ENCODE measurements at places on chromosomes 7 and 10. TPM values are rescaled to one million over a fixed set of nuclear protein-coding genes. Genes with fewer than 3 reads are reported as not detected.

DNA sequence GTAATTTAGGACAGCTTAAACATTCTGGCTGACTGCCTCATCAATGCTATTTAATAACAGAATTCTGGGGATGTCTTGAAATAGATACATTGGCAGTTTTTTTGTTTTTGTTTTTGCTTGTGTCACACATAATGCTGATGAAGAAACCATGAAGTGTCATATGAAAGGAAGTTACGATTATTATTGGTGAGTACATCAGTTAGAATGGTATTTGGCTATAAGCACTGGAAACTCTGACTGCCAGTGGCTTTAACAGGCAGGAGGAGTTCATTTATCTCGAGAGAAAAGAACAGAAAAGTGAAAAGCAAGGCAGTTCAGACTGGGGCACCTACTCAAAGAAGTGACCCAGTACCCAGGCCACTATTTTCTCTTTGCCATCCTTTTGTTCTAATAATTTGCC lies 18.1 kb downstream of the LSM8 start:
- no peak for DNase-seq

Gene HIBADH
- total RNA-seq, result 74.8 TPM

- no peak for DNase-seq
Observed at GRCh38 chr10:89978081-89978480, 276.7 kb downstream of the KIF20B start.

Gene HOXA4
- 0.72 TPM for total RNA-seq

- DNase-seq, result no peak
Observed at GRCh38 chr7:137986252-137987017, 15.5 kb downstream of the CREB3L2 start.

DNA sequence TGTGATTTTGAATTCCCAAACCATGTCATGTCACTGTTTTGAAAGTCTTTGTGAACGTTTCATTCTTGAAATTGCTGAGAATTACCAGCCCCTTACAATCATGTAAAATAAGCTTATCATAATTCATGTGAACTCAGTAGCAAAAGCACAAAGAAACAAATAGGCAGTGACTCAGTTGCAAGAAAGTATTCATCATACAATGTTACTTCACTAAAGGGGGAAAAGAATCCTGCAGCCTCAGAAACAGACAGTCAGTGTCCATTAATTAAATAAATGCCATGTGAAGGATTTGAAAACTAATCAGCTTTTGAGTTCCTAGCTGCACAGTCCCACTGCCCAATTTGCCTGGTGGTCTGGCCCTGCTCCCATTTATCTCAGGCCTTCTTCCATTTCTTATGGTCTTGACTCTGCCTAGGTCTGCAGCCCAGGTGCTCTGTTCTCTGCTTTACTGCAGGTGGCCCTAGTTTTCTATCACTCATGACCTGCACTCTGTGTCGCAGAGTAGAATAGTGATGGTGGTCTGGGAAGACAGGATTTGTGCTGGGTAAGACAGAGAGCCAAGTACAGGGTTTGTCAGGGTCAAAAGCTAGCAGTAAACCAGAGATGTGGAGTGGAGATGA lies 99.7 kb downstream of the PLCE1 start:
- DNase-seq, result peak; percentile 62

GRCh38 chr10:117970962-117971361 lies 75.8 kb downstream of the RAB11FIP2 start:
- no peak for DNase-seq

GRCh38 chr10:62814756-62815380 lies 1.3 kb downstream of the EGR2 start:
- DNase-seq, result peak; percentile 84

DNA sequence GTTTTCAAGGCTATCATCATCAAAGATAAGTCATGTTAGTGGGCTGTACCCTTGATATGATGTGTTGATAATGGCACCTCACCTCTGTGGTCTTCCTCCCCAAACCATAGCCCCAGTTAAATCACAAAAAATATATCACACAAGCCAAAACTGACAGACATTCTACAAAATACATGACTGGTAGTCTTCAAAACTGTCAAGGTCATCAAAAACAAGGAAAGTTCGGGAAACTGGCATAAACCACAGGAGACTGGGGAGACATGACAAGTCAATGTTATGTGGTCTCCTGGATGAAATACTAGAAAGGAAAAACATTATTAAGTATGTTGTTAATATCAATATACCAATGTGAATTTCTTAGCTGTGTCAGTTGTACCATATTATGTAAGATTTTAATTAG lies 279.5 kb upstream of the FZD1 start:
- no peak for DNase-seq

GRCh38 chr7:151819866-151820265 lies 57.0 kb downstream of the PRKAG2 start:
- no peak for DNase-seq

Gene NUTM2E
- total RNA-seq, result not detected

DNA sequence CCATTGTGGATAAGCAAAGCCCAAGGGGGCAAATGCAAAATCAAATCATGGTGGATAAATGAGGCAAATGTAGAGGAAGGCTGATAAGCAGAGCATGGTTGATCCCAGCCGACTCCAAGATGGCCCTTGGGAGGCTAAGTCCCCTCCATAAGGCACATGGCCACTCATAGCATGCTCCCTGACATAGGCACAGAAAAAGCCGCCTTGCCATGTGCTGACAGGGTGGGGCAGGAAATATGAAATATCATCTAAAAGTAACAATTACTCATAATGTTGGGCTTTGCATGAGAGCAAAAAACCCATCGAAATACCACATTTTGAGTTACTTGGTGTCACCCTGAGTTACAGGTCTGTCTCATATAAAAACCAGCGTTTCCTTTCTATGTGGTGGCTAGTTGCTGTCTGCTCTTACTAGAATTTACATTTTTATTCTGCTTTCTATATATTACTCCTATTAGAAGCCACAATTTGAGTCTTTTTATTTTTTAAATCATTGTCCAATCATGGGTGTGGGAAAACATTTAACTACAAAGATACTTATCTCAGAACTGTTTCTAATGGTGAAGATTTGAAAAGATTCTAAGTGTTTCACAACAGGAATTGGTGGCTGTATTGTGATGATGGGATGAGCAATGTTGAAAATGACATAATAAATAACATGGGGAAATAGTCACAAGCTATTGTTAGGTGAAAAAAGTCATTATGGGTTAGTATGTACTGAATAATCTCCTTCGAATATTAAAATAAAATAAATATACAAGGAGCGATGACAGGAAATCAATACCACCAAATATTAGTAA lies 102.7 kb downstream of the CUBN start:
- peak; percentile 46 for DNase-seq

GRCh38 chr10:21171936-21172541 lies 274.9 kb upstream of the NEBL start:
- DNase-seq, result no peak

Gene PRPS1L1
- not detected for total RNA-seq

DNA sequence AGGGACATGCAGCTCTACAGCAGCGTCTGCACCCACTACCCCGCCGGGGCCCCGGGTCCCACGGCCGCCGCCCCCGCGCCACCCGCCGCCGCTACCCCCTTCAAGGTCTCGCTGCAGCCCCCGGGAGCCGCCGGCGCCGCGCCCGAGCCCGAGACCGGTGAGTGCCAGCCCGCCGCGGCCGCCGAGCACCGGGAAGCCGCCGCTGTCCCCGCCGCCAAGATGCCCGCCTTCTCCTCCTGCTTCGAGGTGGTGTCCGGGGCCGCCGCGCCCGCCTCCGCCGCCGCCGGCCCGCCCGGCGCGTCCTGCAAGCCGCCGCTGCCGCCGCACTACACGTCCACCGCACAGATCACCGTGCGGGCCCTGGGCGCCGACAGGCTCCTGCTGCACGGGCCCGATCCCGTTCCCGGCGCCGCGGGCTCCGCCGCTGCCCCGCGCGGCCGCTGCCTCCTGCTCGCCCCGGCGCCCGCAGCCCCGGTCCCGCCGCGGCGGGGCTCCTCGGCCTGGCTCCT lies 631 bp downstream of the OTUD1 start:
- peak; percentile 90 for DNase-seq

DNA sequence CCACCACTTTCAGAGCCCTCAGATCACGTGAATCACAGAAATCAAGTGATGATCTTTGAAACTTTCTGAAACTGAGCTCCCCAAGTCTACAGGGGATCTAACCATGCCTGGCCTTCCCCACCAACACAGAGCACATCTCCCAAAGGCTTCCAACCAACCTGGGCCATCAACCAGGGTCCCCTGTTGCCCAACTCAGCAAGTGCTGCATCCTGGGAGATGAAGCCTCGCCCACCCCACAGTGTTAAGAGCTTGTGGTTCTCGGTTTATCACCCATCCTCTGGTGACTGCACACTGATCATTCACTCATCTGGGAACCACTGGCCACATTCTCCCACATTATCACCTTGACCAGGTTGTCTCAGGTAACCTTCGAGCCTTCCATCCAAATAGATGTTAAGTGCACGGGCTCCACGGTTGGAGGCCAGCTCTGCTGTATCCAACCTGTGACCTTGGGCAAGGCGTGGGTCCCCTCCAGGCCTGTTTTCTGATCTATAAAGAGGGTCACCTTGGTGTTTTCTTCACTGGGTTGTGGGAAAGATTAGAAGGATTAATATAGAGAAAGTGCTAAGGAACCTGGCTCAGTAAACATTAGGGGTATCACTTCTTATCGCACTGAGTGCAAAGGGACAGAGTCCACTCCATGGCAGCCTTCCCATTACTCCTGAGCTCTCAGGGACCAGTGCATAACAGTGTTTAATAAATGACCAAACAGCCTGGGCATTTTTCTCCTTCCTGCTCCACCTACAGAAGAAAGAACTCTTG lies 3.6 kb downstream of the ZNF488 start:
- no peak for DNase-seq

Gene GJD4
- under 0.01 TPM for total RNA-seq

Gene FZD8
- total RNA-seq, result 15.2 TPM

Gene FAM237B
- total RNA-seq, result not detected

Gene HTRA1
- 413 TPM for total RNA-seq

Gene TRPV5
- not detected for total RNA-seq

- DNase-seq, result no peak
Observed at GRCh38 chr7:35649711-35650110, 45.2 kb downstream of the HERPUD2 start.

Gene SFTPA1
- not detected for total RNA-seq

Gene IL15RA
- total RNA-seq, result 1.2 TPM

- no peak for DNase-seq
Observed at GRCh38 chr10:24382979-24383663, 174.2 kb downstream of the KIAA1217 start.

GRCh38 chr10:71087622-71088021 lies 124.7 kb upstream of the UNC5B start:
- DNase-seq, result peak; percentile 49

DNA sequence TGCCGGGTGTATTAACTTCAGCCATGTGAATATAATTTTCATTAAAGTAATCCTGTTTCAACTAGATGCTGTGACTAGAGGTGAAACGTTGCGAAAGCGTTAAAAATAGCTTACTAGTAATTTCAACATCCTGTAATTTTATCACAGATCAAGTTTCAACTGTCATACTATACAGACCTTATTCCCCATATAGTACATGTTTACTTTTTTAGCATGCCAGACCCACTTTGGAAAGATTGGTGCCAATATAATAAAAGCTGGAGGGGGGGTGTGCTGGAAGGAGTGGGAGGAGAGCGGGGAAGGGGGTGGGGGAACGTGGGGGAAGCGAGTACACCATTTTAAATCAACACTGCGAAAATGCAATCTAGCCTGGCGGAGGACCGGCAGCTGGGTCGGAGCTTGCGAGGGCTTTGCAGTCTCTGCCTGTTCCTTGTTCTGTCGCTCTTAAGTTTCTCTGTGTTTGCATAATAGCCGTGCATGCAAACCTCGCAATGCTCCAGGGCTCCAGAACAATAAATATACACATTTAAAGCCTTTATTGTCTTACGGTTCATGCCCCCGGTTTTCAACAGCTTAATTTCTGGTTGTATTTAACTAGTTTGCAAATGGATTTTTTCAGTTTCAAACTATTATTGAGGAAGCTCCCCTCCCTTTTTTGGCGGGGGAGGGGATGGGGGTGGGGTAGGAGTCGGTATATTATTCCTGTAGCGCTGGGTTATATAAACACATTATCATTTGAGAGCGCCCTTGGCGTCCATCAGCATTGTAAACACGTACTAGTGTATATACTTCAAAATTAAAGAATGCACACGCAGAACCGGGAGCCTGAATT lies 1.3 kb upstream of the ARID5B start:
- DNase-seq, result peak; percentile 90

Gene NPY
- not detected for total RNA-seq

- DNase-seq, result no peak
Observed at GRCh38 chr7:15581352-15581951, 19.6 kb upstream of the AGMO start.

Gene BLVRA
- total RNA-seq, result 20.6 TPM

GRCh38 chr7:100642534-100642907 lies 1.2 kb upstream of the TFR2 start:
- DNase-seq, result peak; percentile 85

Gene CYP2C19
- total RNA-seq, result not detected

DNA sequence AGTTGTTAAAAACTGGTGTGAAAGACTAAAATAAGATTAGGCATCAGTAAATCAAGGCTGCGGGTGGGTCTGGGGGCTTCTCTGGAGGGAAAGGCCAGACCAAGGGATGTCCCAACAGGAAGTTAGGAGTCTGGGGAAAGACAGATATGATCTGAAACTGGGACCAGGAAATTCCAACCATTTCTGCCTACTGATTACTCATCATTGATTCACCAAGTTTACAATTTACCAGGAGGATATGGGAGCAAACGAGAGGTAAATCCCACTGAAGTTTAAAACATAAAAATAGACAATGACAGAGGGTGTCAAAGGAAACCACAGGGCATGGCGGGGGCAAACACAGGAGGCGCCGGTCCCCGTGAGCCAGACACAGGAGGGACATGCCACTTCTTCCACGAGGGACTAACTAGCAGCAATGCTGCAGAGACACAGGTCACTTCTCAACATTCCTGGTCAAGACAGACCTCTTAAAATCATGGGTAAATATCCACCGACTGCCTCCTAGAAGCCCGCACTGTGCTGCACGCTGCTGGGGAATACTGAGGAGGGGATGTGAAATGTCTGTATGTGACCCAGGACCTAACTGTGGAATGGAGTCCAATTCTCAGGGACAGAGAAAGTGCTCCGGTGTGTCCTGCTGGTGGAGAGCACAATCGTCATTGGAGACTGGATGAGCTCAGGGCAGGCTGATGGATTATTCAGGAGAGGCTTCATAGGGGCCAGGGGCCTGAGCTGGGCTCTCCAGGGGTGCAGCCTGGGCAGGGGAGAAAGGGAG lies 153.4 kb upstream of the KLF14 start:
- peak; percentile 86 for DNase-seq

- DNase-seq, result no peak
Observed at GRCh38 chr7:159083001-159083697, 61.5 kb downstream of the VIPR2 start.

- no peak for DNase-seq
Observed at GRCh38 chr7:45681596-45682357, 107.6 kb downstream of the ADCY1 start.

- DNase-seq, result no peak
Observed at GRCh38 chr10:35690534-35690933, 48.4 kb upstream of the FZD8 start.

DNA sequence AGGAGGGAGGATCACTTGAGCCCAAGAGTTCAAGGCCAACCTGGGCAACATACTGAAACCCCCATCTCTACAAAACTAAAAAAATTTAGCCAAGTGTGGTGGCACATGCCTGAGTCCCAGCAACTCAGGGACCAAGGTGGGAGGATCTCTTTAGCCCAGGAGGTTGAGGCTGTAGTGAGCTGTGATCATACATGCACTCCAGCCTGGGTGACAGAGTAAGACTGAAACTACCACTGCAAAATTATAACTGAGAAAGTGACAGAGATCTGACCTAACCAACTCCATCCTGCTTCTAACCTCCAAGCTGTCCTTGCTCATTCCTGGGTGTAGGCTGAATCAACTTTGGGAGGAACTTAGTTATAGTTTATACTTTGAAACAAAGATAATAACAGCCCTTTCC lies 59.4 kb downstream of the HTR7 start:
- DNase-seq, result no peak

Gene ANKMY2
- total RNA-seq, result 28.0 TPM

Gene MYOF
- total RNA-seq, result 352 TPM
